ENCODE measurements at places on chromosomes 6 and 20.

GRCh38 chr20:62303340-62304226 lies 786 bp downstream of the ADRM1 start:
- no peak for DNase-seq

- no peak for DNase-seq
These were observed 13.3 kb downstream of the SNX5 start for GRCh38 chr20:17955302-17955701.

GRCh38 chr20:14935285-14935684 lies 597.9 kb upstream of the FLRT3 start:
- DNase-seq, result no peak

DNA sequence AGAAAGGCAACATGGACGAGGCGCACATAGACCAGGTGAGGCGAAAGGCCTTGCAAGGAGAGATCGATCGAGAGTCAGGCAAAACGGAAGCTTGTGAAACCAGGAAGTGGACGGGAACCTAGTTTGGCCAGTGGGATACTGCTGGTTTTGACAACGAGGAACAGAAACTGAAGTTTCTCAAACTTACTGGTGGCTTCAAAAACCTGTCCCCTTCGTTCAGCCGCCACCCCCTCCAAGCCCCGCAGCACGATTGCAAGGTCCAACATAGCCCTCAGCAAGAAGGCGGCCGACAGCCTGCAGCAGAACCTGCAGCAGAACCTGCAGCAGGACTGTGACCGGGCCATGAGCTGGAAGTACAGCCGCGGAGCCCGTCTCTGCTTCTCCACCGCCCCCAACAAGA lies 238.0 kb downstream of the KHDC1L start:
- no peak for DNase-seq

DNA sequence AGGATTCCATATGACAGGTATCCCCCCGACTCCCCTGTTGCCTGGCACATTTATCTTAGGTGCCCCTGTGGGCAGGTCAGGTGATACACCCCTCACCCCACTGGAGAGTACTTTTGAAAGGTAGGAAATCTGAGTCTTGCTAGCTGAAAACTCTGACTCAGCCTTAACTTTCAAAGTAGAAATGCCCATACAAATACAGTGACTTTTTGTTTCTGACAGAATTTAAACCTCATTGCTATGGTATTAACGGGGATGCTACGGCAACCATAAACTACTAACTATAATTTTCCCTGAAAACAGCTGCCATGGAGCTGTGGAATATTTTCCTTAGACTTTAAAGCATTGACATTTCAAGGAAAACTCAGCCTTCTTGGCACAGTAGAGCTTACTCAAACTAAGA lies 536.0 kb downstream of the RFPL4B start:
- DNase-seq, result no peak

DNA sequence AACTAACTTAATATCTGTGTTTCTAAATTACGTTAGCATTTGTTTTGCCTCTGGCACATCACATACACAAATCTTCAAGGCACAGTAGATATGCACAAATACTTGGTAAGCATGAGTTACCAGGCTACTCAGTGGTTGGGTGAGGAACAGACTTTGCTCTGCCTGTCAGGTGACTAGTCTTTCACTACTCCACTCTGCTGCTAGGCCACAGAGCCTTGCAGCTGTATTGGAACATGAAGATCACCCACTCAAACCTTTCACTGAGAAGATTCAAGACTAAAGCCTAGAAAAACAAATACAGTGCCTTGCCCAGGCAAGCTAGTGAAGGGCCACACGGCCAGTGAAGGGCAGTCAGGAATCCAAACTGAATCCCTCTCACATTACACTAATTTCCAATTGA lies 47.0 kb downstream of the DTNBP1 start:
- no peak for DNase-seq
